ENCODE measurements at places on chromosomes 16 and 17. TPM values are rescaled to one million over a fixed set of nuclear protein-coding genes. Genes with fewer than 3 reads are reported as not detected.
A peak's percentile ranks its signal among the peaks of the same experiment; 100 is the strongest.

- no peak for DNase-seq
- peaks cover 7% of the 10 kb centered on the region for H3K4me1 ChIP-seq
- H3K4me3 ChIP-seq = no peak overlapping the region
Measured at GRCh38 chr17:6941989-6942388, 53.9 kb upstream of the ALOX12 start.

The SMIM36 gene
- total RNA-seq = not detected

- H3K4me1 ChIP-seq = peaks cover 96% of the 10 kb centered on the region
- H3K27ac ChIP-seq = peak overlapping the region; percentile 89
- H3K36me3 ChIP-seq = peaks cover 18% of the 10 kb centered on the region
- no peak overlapping the region for H3K4me3 ChIP-seq
- H3K27me3 ChIP-seq = no peaks in the 10 kb centered on the region
Measured at GRCh38 chr17:77478281-77478680, 337.5 kb downstream of the SEC14L1 start.

DNA sequence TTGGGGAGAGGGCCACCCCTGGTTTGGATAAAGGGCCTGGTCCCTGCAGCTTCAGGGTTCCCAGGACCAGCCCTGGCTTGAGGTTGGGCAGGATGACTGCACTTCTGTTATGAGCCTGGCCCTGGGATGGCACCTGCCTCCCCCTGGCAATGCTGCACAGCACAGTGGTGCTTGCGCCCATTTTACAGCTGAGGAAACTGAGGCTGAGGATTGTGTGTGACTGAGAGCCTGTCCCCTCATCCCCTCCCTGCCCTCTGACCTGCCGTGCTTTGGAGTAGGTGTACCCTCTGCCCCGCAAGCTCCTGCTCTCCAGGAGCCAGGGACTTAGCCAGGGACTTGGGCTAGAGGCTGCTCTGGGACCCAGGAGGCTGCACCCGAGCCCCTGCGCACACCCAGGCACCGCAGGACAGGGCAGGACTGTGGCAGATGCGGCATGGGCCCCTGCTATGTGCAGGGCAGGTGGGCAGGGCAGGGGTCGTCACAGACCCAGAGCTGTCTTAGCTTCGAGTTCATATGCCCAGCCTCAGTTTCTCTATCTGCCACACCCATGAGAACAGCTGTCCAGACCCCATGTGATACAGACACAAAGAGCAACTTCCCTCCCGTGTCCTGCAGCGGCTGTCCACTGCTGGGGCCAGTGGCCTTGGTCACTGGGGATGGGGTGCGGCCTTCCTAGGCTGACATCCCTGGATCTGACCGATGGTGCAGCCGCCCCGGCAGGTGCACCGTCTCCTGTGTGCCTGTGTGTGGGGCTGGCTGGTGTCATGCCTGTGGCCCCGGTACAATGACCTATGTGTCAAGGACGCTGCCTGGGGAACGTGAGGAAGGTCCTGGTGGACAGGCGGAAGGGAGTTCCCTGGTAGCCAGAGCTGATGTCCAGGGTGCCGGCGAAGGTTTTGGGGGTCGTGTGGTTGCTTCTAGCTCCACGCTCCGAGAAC is 36.6 kb downstream of the BAHCC1 start:
- H3K36me3 ChIP-seq = no peaks in the 10 kb centered on the region
- H3K4me3 ChIP-seq = no peak overlapping the region
- H3K4me1 ChIP-seq = peaks cover 77% of the 10 kb centered on the region
- no peak overlapping the region for H3K27ac ChIP-seq
- DNase-seq = no peak

DNA sequence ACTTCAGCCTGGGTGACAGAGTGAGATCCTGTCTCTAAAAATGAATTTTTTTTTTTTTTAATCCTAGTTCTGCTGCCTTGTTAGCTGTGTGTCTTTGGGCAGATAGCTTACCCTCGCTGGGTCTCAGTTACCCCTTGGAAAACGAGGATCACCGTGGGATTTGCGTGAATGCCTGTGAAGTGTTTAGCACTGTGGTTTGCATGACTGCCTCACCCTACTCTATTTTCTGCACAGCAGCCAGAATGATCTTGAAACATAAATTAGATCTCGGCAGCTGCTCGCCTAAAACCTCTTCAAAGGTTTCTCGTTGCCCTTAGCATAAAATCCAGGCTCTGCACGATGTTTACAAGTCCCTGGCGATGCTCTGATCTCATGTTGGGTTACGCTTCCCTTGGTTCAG is 71.2 kb upstream of the GRIN2A start:
- H3K4me1 ChIP-seq = peaks cover 8% of the 10 kb centered on the region
- peaks cover 5% of the 10 kb centered on the region for H3K27me3 ChIP-seq
- no peak for DNase-seq
- H3K36me3 ChIP-seq = no peaks in the 10 kb centered on the region
- H3K27ac ChIP-seq = no peak overlapping the region

GRCh38 chr16:30350134-30350871 is 4.8 kb downstream of the CD2BP2 start:
- H3K27ac ChIP-seq = no peak overlapping the region
- H3K4me3 ChIP-seq = no peak overlapping the region
- H3K27me3 ChIP-seq = no peaks in the 10 kb centered on the region

The KAT2A gene
- 40.0 TPM for total RNA-seq

GRCh38 chr16:15051387-15051951 is 4.4 kb downstream of the NTAN1 start:
- DNase-seq = no peak
- peaks cover 7% of the 10 kb centered on the region for H3K36me3 ChIP-seq
- peaks cover 39% of the 10 kb centered on the region for H3K4me1 ChIP-seq
- no peaks in the 10 kb centered on the region for H3K27me3 ChIP-seq
- H3K4me3 ChIP-seq = no peak overlapping the region
- H3K27ac ChIP-seq = no peak overlapping the region

DNA sequence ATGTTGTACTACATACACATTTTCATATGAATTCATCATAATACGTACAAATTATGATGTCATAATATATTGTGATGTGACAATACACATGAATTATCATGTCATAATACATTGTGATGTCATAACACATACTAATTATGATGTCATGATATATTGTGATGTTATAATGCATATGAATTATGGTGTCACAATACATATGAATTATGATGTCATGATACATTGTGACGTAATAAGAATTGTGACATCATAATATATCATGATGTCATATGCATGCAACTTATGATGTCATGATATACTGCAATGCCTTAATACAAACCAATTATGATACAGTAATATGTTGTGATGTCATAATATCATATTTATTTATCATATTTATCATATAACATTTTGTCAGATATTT is 2074.3 kb downstream of the TP53TG3F start:
- H3K4me3 ChIP-seq = no peak overlapping the region
- DNase-seq = no peak
- no peaks in the 10 kb centered on the region for H3K27me3 ChIP-seq
- H3K36me3 ChIP-seq = no peaks in the 10 kb centered on the region

DNA sequence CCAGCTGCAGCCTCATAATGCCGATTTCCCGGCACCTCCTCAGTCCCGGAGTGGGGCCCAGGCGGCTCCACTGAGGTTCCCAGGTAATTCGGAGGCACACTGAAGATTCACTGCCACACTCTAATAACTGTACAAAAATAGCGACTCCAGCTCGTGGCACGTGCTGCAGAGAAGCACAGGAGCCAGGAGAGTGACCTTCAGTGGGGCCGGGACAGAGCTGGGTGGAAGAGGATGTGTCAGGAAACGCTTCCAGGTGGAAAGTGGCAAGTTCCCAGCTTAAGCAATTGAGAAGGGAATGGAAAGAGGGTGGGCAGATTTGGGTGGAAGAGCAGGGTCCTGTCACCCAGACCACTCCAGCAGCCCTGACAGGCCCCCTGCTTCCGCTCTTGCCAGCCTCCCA is 3.1 kb upstream of the TRAP1 start:
- no peak overlapping the region for H3K27ac ChIP-seq
- H3K36me3 ChIP-seq = no peaks in the 10 kb centered on the region
- no peaks in the 10 kb centered on the region for H3K27me3 ChIP-seq
- peaks cover 23% of the 10 kb centered on the region for H3K4me1 ChIP-seq
